ENCODE measurements at places on chromosomes 7 and 10. TPM values are rescaled to one million over a fixed set of nuclear protein-coding genes. Genes with fewer than 3 reads are reported as not detected.

Gene PAX4
- total RNA-seq = not detected

Gene ZNF32
- total RNA-seq = 19.7 TPM

Gene OR2A12
- not detected for total RNA-seq

Gene CNPY1
- total RNA-seq = not detected

Gene SPDYE1
- under 0.01 TPM for total RNA-seq

Gene DENND11
- 46.7 TPM for total RNA-seq

Gene ATRNL1
- total RNA-seq = 0.21 TPM

Gene GIMAP4
- total RNA-seq = 47.9 TPM

Gene TRIL
- total RNA-seq = not detected

Gene ZNF117
- 3.8 TPM for total RNA-seq

Gene CCDC6
- total RNA-seq = 32.0 TPM

Gene PRPF18
- 42.7 TPM for total RNA-seq

Gene OPN4
- total RNA-seq = not detected

Gene ELN
- total RNA-seq = not detected

Gene GPR26
- total RNA-seq = under 0.01 TPM

Gene CUX1
- 41.1 TPM for total RNA-seq

Gene PKD1L1
- total RNA-seq = under 0.01 TPM

Gene CFAP46
- under 0.01 TPM for total RNA-seq

Gene GTF2IRD1
- total RNA-seq = 0.21 TPM

Gene HMX3
- total RNA-seq = not detected

Gene HOXA1
- 0.42 TPM for total RNA-seq

Gene PHTF2
- 34.8 TPM for total RNA-seq

Gene RAMP3
- 0.31 TPM for total RNA-seq

Gene ELAPOR2
- 6.7 TPM for total RNA-seq

Gene CPSF4
- 17.4 TPM for total RNA-seq

Gene LRRD1
- 0.10 TPM for total RNA-seq

Gene TET1
- 1.5 TPM for total RNA-seq

Gene UTF1
- not detected for total RNA-seq

Gene ZWINT
- total RNA-seq = 0.94 TPM

Gene AKR1C1
- 3.3 TPM for total RNA-seq

Gene SEPHS1
- total RNA-seq = 14.6 TPM

Gene LIPN
- 3.0 TPM for total RNA-seq

Gene LGI1
- total RNA-seq = 0.21 TPM

Gene SLC18A2
- total RNA-seq = 2.8 TPM

Gene TEX47
- total RNA-seq = not detected

Gene AKR1C4
- 0.21 TPM for total RNA-seq

Gene COL1A2
- total RNA-seq = 0.52 TPM

Gene RTKN2
- total RNA-seq = 9.8 TPM

Gene MBLAC1
- total RNA-seq = 1.5 TPM

Gene ATP5MK
- total RNA-seq = 85.0 TPM

Gene SPDYE8
- total RNA-seq = not detected

Gene KBTBD2
- 169 TPM for total RNA-seq
